Hippocampal formation (tissue), 2 donors: ENCODE measurements at places on chromosomes 1 and 21.

DNA sequence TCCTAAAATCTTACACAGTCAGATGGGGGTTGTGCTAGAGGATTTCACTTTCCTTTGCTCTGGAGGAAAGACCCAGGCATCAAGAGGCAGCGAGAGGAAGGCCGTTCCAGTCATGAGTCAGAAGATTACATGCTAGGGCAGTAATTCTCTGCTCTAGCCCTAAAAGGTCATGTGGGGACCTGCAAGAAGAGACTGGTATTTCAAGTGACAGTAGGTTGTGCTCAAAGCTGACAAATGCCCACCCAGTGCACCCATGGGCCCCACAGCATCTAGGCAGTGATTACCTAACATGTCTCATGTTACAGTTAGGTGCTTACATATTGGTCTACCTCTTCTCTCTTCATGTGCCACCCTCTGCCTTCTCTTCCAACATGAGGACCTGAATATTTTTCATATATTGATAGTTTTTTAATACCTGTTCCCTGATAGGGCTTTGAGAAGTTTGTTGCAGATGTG lies 99.7 kb upstream of the BEND5 start:
- no peak for DNase-seq

DNA sequence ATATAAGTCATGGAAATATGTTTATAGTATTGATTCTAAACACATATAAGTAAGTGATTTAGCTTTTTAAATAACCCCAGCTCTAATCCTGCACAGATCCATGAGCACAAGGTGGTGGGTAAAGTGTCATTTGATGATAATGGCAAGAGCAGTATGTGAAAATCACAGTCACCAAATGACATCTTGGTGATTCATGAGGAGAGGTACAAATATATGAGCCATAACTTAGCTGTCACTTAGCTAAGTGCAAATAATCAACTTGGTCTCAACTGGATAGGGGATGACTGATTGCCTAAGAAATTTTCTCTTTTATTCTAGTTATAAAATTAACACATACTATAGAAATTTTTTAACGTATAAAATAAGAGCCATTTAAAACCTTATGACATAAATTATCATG lies 198.1 kb downstream of the ZZZ3 start:
- no peak for DNase-seq

GRCh38 chr1:101302831-101303511 lies 66.2 kb downstream of the S1PR1 start:
- no peak for DNase-seq

- DNase-seq, result no peak
These were observed 318.1 kb downstream of the KCNH1 start for GRCh38 chr1:210815641-210816550.

GRCh38 chr1:171055966-171056643 lies 34.6 kb upstream of the FMO3 start:
- DNase-seq, result no peak

DNA sequence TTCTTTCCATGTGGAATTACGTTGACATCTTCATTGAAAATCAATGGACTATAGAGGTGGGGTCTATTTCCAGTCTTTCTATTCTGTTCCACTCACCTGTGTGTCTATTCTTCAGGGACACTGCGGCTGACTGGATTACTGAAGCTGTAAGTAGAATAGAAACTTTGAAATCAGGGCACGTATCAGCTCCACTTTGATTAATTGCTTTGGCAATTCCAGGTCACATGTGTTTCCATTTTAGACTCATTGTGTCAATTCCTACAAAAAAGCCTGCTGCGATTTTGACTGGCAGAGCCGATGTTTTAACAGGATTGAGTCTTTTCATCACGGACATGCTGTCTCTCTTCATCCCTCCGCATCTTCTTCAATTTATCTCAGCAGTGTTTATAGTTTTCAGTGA lies 20.9 kb upstream of the RNF223 start:
- no peak for DNase-seq

DNA sequence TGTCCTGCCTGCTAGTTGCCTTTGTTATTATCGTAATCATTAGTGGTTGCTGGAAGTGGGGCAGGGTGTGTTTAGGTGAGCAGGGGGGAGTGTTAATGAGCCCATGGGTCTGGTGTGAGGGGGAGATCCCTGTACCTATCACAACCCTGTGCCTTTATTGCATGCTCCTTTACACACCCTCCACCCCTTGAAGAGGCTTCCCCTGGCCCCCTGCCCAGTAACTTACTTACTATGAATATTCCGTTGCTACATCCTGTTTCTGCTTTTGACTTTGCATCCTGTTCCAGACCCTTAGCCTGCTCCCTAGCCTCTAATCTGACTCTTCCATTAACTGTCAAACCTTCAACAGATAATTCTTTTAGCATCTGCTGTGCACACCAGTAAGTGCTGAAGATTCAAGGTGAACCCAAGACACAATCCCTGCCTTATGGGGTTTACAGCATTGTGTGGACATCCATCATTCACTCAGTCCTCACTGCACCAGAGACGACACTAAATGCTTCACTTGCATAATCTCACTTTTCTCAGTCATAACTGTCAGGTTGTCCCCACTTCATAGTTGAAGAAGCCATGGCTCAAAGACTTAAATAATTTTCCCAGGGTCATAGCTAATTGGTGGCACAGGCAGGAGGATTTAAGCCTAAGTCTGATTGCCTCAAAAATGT lies 47.9 kb downstream of the CDC7 start:
- no peak for DNase-seq

DNA sequence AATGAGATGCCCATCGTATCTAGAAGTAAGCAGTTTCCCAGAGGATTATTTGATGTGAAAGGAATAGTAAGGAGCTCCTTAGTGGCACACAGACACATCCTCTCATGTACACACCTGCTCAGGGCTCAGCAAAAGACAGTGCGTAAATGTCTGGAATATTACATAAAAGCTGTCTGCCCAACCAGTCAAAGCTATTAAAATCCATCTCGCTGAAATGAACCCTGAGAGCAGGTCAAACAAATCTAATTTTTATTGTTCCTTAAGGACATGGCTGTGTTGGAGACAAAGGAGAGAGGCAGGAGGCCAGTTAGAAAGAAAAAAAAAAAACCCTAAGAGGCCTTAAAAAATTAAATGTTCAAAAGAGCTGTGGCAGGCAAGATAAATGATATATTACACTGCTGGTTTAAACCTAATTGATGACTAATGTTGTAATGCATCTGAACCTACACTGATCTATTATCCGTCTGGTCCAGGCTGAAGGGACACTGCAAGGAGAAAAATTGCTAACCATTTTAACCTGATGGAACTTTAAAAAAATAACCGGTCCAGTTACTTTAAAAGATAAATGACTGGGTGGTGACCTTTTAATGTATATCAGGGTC lies 58.5 kb upstream of the FGGY start:
- no peak for DNase-seq

GRCh38 chr1:215780139-215780538 lies 213.0 kb downstream of the KCTD3 start:
- no peak for DNase-seq

DNA sequence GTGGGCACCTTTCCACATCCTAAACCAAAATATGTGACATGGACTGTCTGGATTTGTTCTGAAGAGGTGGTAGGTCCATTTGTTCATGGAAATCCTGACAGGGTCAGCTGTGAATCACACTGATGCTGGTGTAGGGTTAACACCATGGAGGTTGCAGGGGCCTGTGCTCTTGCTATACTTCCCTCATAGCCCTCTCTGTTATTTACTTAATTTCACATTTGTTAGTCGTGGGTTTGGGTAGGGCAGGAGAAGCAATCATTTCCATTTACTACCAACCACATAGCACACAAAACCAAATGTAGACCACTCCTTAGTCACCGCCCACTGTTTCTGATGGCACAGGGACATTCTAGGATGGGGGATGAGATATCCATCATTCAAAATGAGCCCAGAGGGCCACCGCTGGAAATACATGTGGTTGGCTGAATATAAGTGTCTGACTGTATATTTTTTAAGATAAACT lies 61.8 kb upstream of the POU2F1 start:
- DNase-seq, result no peak

DNA sequence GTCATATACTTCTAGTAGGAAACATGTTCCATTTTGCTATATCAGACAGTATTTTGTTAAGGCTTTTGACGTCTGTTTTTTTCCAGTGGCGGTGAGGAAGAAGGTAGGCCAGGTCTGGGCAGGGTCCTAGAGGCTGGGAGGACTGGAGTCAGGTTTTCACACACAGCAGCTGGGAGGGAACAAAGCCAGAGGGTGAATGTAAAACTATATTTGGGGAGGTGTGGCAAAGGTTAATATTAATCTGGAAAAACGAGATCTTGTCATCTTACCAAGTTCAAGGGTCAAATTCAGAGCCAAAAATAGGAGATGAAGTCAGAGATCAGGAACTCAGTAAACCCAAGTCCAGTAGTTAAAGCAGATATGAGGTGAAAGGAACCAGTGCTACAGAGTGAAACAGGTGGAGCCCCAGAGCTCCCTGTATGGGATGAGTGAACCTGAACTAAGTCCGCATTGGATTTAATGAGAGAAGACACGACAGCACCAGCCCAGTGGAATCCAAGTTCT lies 10.7 kb upstream of the OTUD7B start:
- no peak for DNase-seq

GRCh38 chr21:36909901-36910561 lies 56.4 kb downstream of the HLCS start:
- no peak for DNase-seq

GRCh38 chr21:23471877-23472276 lies 2135.4 kb downstream of the MRPL39 start:
- DNase-seq, result no peak

DNA sequence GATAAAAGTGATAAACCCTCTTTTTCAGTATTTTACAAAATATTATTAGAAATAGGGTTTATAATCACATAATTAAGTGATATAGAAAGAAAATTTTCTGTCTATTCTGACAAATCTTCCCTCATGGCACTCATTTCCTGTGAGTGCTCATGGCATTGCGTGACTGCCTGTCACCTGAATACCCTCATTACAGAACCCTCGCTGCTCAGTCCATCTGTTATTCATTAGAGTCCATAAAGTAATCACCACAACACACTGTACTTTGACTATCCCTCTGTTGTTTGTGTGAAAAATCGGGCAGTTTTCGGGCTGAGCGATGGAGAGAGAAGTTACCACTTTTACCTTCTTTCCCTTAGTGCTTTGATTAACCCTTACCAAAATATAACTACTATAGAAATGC lies 100.4 kb upstream of the BRINP3 start:
- no peak for DNase-seq

- no peak for DNase-seq
These were observed 281.5 kb downstream of the NEGR1 start for GRCh38 chr1:72000809-72001208.

DNA sequence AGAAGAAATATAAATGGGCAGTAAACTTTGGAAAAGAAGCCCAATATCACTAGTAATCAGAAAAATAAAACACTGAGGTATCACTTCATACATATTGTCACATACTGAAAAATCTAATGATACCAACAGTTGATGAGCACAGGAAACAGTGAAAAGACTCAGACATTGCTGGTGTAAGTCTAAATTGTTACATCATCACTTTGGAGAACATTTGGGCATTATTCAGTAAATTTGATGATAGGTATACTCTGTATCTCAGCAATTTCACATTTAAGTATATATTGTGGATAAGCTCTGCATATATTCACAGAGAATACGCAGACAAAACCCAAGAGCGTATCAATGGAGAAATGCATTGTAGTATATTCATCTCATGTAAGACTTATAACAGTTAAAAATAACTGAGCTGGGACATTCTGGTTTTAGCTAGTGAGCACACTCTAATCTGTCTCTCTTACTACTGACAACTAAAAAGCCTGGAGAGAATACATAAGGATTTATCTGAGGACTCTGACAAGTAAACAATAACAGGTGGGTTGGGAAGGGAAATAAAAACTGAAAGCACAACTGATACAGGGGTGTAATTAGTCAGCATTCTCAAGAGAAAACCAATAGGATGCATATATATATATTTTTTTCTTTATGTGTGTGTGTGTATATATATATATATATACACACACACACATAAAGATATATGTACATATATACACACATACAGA lies 212.7 kb upstream of the JUN start:
- no peak for DNase-seq

DNA sequence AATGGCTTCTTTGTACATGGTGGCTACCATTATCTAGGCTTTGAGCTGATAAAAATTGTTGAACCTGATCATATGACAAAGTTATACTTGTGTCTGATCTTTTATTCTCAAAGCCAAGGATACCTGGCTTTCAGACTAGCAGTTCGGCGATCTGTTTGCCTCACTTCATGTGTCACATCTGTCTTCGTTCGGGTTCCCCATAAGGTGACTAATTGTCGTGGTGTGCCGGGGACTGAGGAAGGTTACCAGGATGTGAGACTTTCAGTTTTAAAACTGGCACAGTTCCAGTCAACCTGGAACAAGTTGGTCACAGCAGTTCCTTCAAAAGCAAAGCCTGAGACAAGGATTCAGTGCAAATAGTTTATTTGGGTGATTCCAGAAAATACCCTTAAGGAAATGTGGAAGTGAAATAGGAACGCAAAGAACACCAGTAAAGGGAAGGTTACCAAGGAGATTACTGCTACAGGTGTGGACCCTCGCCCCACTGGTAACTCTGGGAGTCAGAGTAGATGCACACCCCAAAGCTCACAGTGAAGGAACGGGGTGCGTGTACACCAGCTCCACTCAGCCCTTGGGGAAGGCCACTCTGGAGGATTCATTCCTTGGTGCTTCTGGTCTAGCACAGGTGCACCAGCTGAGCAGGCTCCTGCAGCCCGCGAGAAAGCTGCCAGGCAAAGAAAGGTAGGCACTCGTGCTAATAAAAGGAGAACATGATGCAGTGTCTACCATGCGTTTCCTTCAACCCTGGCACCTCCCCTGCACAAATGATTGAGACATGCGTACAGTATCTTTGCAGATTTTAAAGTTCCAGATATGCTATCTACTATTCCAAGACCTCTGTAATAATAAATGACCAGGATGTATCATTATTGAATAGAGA lies 69.0 kb downstream of the VWA5B1 start:
- DNase-seq, result no peak

DNA sequence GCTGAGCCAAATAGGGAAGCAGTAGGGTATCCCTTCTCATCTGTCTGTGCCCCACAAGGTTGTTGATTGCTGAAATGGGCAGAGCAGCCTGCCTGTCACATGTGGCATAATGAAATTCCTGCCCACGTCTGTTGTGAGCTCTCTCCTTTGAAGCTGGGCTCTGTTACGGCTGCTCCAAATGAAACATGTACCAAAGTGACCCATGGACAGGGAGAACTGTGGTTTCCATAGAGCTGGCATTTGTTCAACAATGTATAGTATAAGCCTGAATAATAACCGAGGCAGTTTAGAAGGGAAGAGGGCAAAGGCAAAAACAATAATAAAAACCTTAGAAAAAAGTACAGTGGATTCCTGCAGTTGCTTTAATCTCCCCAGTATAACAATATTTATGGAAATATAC lies 149.7 kb downstream of the LYPLAL1 start:
- DNase-seq, result no peak

GRCh38 chr21:29091033-29091432 lies 17.6 kb upstream of the CCT8 start:
- no peak for DNase-seq
